HAP-1 (cell line): ENCODE measurements at places on chromosomes 12 and 14.

DNA sequence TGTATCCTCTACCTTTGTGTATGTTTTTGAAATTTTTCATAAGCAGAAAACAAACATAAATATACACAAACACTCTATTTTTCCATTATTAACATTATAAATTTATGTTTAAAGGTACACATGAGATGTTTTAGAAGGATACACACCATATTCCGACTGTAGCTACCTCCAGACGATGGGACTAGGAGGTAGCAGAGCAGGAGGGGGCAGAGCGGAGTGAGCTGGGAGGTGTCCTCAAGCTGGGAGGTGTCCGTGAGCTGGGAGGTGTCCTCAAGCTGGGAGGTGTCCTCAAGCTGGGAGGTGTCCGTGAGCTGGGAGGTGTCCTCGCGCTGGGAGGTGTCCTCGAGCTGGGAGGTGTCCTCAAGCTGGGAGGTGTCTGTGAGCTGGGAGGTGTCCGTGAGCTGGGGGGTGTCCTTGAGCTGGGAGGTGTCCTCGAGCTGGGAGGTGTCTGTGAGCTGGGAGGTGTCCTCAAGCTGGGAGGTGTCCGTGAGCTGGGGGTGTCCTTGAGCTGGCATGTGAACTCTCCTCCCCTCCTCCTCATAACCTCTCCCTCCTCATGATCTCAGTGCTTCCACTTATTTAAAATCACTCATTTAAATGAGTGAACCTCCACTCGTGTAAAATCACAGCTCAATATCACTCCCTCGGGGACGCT is 346.9 kb upstream of the SFSWAP start:
- no peak for DNase-seq

DNA sequence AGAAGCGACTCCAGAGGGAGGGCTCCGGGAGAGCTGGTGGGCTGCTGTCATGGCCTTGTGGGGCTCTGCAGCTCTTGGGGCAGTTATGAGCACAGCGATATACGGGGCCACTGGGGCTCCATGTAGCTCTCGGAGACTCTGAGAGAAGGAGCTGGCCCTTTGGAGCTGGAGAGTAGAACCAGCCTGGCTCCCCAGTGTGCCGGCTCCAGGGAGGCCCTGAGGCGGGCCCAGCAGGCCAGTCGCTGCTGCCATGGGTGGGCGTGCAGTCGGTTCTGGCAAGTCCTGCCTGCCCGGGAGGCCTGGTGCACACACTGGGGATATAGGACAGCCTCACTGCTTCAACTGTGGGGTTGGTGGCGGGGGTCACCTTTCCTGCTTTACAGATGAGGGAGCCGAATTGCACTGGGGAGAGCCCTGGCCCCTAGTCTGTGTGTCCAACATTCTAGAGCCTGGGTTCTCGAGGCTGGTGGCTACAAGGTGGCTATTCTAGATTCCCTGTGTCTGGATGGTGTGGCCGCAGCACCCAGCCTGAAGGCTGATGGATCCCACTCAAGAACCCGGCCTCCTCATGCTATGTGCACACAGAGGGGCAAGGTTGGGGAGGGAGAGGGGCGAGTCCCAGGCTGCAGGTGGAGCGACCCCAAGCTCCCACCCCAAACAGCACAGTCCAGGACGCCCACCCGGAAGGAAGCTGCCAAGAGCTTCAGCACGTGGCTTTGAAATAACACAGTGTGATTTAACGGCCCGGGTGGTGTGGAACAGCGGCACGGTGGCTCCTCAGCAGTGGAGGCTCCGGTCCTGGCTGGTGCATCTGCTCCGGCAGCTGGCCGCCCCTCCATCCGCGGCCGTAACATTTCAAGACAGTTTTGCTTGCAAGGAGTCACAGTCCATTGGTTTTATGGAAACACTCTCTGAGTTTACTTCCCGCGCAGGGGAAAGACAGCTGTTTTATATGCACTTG is 188.3 kb upstream of the C14orf180 start:
- no peak for DNase-seq

DNA sequence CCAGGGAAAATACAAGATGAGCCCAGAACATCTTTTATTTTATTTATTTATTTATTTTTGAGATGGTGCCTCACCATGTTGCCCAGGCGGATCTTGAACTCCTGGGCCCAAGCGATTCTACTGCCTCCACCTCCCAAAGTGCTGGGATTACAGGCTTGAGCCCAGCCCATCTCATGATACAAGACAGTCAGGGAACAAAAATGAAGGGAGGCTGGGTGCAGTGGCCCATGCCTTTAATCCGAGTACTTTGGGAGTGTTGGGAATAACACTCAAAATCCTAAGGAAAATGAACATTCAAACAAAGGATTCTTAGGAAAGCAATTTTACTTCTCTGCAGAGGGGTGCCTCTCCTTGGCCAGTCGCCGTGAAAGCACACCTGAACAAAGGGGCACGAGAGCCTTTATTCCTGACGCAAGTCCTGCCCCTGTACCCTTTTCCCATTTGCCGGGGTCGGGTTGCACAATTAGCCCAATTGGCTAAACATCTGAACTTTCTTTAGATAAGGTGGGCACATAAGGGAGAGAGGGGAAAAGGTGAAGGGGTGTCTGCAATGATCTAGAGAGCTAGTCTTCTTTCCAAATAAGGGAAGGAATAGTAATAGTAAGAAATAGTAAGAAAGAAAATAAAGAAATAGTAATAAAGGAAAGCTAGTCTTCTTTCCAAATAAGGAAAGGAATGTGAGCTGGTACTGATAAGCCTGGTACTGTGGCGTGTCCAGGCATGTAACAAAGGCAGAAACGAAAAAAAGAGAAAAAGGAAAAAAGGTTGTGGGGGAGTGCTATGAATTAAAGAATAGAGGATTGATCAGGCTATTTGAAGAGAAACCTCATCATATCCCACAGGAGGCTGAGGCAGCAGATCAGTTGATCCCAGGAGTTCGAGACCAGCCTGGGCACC is 13.4 kb downstream of the NCAPD2 start:
- DNase-seq, result no peak

- no peak for DNase-seq
Measured at GRCh38 chr12:43284486-43285158, 267.4 kb downstream of the ADAMTS20 start.

GRCh38 chr12:52267266-52267665 is 7.2 kb upstream of the KRT86 start:
- no peak for DNase-seq

GRCh38 chr14:54562334-54562733 is 4.6 kb upstream of the SAMD4A start:
- no peak for DNase-seq

DNA sequence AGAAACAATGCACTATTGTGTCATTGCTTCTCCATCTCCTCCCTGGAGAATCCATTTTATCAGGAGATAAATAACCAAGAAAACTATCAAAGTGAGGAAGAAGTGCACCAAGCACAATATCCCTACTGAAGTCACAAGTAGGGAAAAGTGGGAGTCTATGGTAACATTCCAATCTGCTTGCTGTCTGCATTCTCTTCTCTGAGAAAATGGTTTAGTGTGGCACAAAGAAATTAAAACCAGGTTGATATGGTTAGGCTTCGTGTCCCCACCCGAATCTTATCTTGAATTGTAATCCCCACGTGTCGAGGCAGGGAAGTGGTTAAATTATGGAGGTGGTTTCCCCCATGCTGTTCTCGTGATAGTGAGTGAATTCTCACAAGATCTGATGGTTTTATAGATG is 209.7 kb downstream of the PRKD1 start:
- DNase-seq, result no peak

GRCh38 chr14:58784931-58785330 is 147.2 kb downstream of the DACT1 start:
- no peak for DNase-seq

DNA sequence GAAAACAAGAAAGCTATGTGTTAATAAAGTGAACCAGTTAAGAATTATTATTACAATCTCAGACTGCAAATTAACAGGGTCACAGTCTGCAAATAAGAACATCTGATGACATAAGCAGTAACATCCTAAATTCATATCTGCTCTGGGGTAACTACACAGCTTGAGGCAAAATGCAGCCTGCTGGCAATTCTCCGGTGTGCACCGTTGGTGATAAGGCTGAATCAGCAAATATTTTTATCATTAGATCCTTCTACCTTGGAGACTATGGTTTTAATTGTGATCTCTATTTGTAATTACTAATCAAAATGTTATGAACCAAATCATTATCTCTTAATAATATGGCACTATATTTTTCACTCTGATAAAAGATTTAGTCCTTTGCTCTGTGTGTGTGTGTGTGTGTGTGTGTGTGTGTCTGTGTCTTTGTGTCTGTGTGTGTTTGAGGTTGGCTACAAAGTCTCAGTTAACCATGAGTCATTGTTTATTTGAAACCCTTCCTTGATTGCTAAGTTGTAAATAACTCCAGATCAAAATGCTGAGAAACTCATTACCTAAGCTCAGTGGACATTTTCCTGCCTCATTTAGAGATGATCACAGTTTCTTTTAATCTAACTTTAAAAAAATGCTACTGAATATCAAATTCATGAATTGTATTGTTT is 442.6 kb downstream of the GXYLT1 start:
- DNase-seq, result no peak

DNA sequence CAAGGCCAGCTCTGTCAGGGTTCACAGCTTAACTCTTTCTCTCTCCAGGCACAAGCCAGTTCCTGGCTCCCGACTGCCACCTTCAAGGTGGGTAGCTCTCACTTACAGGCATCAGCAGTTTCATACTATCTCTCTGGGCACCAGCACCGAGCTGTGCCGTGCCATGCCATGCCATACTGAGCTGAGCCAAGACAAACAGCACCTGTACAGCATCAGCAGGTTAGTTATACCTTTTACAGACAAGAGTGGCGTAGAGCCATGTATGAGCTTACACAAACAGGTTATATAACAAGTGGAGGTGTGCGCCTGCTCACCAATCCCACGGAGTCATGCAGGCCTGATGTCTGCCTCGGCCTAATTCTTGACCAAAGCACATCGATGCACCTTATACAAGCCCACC is 1098.7 kb downstream of the AACS start:
- no peak for DNase-seq

GRCh38 chr12:23855813-23856212 is 93.7 kb downstream of the SOX5 start:
- no peak for DNase-seq

- no peak for DNase-seq
Measured at GRCh38 chr12:76489737-76490136, 69.8 kb downstream of the OSBPL8 start.

DNA sequence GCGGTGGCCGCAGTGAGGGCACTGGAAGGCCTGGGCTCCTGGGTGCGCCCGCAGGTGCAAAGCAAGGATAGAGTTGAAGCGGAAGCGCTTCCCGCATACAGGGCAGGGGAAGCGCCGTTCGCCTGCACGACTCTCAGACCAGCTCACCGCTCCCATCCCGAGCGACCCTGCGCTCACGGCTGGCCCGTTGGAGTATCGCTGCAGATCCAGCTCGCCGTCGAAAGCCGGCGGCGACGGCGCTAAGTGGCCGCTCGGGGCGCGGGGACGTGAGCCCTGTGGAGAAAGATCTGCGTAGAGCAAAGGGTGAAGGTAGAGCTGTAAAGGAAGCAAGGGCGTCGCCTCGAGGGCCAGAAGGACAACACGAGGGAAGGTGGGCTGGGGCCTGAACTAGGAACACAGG is 5.4 kb downstream of the ZNF219 start:
- no peak for DNase-seq

GRCh38 chr12:105077435-105077834 is 6.8 kb downstream of the ALDH1L2 start:
- DNase-seq, result no peak

- DNase-seq, result no peak
Measured at GRCh38 chr12:71036526-71036925, 116.0 kb upstream of the PTPRR start.

- no peak for DNase-seq
Measured at GRCh38 chr14:69327507-69327906, 67.5 kb downstream of the GALNT16 start.

- DNase-seq, result no peak
Measured at GRCh38 chr12:32353540-32353939, 45.8 kb upstream of the FGD4 start.

DNA sequence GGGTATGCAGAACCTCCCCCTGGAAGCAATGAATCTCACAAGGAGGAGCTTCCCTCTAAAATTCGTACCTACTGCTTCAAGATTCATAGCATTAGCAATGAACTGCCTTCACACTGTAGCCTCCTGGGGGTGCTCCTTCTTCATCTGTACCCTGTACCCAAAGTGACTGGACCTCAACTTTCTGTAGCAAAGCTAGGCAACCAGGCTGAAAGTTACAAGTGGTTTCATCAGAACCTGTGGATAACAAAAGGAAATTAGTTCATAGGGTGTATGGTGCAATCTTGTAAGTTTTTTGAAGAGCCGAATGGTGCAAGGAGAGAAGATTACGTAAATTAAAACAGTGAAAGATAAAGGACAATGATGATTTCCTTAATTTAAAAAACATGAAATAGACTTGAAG is 1541.7 kb upstream of the FLRT2 start:
- DNase-seq, result no peak

- DNase-seq, result peak; percentile 35
Measured at GRCh38 chr14:99524804-99525698, 43.8 kb downstream of the CCNK start.

GRCh38 chr12:53223389-53224060 is 8.5 kb downstream of the RARG start:
- no peak for DNase-seq

DNA sequence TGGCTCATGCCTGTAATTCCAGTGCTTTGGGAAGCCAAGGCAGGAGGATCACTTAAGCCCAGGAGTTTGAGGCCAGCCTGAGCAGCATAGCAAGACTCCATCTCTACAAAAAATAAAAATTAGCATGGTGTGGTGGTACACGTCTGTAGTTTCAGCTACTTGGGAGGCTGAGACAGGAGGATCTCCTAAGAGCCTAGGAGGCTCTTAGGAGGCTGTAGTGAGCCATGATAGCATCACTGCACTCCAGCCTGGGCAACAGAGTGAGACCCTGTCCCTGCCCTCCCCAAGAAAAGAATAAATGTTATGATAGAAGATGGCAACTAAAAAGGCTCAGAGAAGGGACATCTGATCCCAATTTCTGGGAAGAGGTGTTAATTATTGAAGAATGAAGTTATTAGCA is 3.2 kb upstream of the MANSC1 start:
- DNase-seq, result no peak

DNA sequence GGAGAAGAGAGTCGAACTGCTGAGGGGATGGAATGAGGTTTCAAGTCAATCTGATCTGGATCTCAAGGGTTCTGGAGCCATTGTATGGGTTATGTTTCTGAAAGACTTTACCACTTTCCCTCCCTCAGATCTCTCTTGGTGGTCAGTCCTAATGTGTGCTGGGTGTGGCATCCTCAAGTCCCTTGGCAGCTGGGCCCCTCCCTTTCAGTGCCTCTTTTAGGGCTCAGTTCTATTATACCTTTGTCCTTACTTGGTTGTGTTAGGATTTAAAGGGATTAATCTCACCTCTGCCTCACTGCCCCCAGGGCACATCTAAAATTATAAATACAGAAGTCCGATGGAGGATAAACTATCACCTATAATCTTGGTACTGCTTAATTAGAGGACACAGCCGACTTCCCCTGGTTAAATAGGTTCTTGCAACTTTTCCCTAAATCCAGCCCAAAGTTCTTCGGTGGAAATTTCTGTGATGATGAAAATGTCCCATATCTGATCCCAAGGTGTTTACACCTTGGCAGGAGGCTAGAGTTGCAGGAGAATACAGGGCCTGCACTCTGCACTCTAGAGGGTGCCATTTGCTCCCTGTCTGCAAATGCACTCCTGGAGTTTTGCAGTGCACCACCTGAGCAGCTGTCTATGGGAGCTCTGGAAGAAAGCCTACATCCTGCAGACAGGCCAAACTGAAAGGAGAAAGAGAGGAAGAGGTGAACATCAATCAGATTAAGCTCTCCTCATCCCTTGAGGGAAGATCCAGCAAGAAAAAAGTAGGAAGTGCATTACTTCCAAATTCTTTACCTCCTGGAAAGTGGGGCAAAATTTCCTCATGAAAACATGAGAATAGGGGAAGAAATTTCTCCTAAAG is 106.8 kb downstream of the NUAK1 start:
- DNase-seq, result peak; percentile 55
